Stimulated activated CD4-positive, alpha-beta T cell treated with anti-CD3 and anti-CD28 coated beads, Interleukin-1b, Interleukin-23, amount 100 ng/mL, for 24 hours (primary cell): ENCODE measurements at places on chromosomes 12 and 14.
A peak's percentile ranks its signal among the peaks of the same experiment; 100 is the strongest.

GRCh38 chr14:70640938-70641547 is 673 bp upstream of the TTC9 start:
- peak; percentile 32 for DNase-seq

GRCh38 chr12:109727746-109728726 is 14.4 kb downstream of the FAM222A start:
- no peak for DNase-seq

DNA sequence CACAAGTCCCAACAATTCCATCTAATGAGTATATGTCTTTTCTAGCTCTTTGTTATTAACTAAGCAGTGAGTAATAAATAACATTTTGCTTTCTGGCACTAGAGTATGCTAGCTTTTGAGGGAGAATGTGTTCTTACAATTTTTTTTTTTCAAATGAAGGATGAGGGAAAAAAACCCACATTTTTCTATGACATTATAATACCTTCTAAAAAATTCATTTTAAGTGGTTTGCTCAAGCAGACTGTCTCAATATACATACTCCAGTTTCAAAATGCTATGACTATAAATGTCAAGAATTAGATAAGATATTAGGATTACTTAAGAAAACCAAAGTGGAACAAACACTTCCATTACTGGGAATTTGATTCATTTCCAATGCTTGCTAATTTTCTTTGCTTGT is 394.6 kb downstream of the C12orf75 start:
- no peak for DNase-seq

DNA sequence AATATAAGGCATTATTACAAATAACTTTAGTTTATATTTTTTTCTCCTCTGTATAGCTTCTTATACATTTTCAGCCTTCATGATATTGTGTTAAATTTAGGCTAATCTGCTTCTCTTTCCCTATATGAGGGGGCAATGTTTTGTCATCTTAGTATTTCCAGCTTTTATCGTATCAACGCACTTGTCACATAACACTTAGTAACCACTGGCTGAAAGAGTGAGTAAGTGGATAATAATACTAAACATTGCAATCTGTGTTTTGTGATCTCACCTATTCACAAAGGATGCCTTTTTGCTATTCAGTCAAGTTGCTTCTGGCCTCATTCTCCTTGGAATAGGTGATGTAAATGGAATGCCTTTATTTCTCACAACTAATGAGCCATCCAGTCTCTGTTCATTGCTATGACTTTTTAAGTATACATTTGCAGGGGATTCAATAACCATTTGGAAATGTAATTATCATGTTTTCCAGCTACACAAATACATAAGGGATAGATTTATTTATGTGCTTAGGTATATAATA is 260.9 kb downstream of the BMP4 start:
- DNase-seq, result no peak

- no peak for DNase-seq
These were observed 368.0 kb downstream of the CCDC91 start for GRCh38 chr12:28558250-28558649.

DNA sequence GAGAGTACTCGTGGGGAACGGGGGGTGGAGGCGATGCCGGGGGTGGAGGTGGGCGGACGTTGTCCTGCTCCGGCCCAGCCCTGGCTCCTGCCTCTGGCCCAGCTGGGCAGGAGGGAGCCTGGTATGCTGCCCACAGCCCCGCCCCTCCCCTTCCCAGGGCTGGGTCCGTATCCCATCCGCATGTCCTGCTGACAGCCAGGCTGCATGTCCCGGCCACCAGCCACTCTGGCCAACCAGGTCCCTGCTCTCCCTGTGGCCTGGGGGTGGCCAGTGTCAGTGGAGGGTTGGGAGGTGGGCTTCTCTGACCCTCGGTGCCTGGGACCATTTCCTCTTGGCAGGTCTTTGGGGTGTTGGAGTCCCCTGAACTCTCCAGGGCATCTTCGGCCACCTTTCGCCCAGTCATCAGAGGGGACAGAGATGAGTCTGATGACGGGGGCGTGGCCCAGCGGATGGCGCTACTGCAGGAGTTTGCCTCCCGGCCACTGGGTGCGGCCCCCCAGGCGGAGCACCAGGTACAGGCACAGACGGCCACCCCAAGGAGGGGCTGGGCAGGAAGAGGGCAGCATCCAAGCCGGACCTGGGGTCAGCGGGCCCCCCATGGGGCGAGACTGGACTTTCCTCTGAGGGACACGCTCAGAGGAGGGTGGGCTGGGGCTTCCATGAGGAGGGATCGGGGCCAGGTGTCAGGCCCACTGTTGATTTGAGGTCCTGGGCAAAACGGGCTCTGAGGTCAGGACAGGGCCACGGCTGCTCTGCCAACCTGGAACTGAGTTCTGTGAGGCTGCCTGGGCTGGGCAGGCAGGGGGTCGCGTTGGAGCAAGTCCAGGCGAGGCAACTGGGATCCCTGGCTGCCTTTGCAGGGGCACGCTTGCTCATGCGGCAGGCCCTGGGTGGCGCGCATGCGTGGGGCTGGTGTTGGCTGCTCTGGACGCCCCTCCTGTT is 20.2 kb downstream of the CEP170B start:
- DNase-seq, result no peak

DNA sequence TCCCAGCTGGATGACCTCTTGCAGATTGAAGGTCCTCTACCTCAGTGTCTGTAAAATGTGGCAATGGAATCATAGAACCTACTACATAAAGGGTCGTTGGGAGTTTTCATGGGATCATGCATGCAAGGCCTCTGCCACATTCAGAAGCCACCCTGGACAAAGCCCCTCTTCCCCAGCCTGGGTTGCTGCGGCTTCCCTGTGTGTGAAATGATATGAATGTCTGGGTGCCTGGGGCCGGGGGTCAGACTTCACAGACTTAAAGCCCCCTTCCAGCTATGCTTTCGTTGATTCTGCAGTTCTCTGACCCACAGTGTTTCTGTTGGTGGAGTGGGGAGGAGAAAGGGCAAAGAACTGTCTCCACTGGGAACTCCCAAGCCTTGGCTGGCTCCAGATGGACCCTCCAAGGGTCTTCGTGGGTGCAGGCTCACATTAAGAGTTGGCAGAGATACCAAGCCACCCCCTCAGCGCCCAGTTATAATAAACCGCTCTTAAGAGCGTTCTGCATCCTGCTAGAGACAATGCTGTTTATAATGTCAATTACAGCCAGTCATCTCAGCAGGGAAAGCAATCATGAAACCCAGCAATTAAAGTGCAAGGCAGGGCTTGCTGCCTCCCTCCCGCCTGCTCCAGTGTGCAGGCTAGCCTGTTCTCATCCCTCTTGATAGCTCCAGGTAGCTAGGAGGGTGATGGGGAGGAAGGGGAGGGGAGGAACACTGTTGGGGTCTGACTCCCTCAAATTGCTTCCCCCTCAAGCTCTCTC is 210.9 kb upstream of the FKBP4 start:
- no peak for DNase-seq

- DNase-seq, result no peak
These were observed 55.5 kb downstream of the FGD4 start for GRCh38 chr12:32454866-32455265.

DNA sequence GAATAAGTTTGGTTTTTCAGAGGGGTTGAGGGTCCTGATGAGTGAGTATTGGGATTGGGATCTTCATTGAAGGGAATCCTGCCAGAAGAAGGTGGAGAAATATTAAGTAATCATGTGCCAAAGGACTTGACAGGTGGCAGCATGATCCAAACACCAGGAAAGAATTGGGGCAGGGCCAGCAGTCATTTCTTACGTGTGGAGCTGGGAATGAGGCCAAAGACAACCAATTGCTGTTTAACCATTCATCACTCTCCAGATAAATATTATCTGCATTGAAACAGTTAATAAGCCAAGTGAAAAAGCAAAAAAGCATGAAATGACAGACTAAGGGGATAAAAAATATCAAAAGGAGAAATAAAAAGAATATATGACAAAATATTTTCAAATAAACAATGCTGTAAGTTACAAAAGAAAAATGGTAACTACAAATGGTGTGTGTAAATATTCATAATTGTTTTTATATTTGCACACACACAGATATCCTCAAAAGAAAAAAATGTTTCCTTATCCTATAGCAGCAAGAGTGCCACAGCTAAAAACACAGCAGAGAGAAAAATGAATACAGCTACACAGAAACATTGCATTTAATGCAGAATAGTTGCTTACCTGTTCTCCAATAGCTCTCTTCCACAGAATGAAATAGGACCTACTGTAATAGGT is 26.2 kb downstream of the C2CD5 start:
- DNase-seq, result no peak

- no peak for DNase-seq
These were observed 234.0 kb downstream of the SYT1 start for GRCh38 chr12:79098530-79098929.

GRCh38 chr14:67168110-67168441 is 21.2 kb upstream of the GARIN2 start:
- no peak for DNase-seq

- no peak for DNase-seq
These were observed 15.3 kb upstream of the NUDT14 start for GRCh38 chr14:105196265-105196960.

GRCh38 chr14:103509864-103510723 is 12.5 kb downstream of the CKB start:
- no peak for DNase-seq

GRCh38 chr12:82223426-82223825 is 134.8 kb downstream of the CCDC59 start:
- no peak for DNase-seq

- no peak for DNase-seq
These were observed 398.4 kb downstream of the NUAK1 start for GRCh38 chr12:105740369-105740768.

GRCh38 chr14:104794993-104795780 is at the start of gene AKT1:
Gene AKT1 (minus strand): TSS chr14:104795748. CDS start chr14:104792643, 3,105 bp downstream.
- DNase-seq, result no peak
